ENCODE measurements at places on chromosomes 7 and 10. TPM values are rescaled to one million over a fixed set of nuclear protein-coding genes. Genes with fewer than 3 reads are reported as not detected.

GRCh38 chr7:8325067-8325466, 63.1 kb upstream of the ICA1 start:
- no peak for DNase-seq

GRCh38 chr7:22480523-22481075, 19.4 kb downstream of the STEAP1B start:
- DNase-seq: no peak

- DNase-seq: no peak
Measured at GRCh38 chr10:91614225-91614624, 18.6 kb downstream of the PPP1R3C start.

The C10orf90 gene
- not detected for polyA plus RNA-seq

The AKR1C1 gene
- 14.3 TPM for polyA plus RNA-seq

The NEBL gene
- 3.0 TPM for polyA plus RNA-seq

Data from muscle of arm (tissue), 14 donors.